ENCODE measurements at places on chromosomes 16 and 17.

DNA sequence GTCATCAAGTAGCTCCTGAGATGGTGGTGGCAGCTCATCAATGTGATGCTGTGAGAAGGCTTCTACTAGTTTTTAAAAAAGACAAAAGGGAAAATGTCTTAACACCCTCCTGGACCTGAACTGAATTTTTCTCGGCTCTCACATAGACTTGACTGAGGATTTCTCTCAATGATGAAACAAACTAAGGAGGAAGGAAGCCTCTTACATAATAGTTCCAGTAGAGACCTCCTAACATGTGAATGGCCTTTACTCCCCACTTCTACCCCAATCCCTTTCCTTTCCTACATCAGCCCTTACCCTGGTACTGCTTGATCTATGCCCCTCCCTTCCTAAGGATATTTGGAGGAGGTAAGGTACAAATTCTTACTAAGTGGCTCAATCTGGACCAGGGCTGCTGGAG lies 54.8 kb upstream of the MTMR4 start:
- DNase-seq = no peak

DNA sequence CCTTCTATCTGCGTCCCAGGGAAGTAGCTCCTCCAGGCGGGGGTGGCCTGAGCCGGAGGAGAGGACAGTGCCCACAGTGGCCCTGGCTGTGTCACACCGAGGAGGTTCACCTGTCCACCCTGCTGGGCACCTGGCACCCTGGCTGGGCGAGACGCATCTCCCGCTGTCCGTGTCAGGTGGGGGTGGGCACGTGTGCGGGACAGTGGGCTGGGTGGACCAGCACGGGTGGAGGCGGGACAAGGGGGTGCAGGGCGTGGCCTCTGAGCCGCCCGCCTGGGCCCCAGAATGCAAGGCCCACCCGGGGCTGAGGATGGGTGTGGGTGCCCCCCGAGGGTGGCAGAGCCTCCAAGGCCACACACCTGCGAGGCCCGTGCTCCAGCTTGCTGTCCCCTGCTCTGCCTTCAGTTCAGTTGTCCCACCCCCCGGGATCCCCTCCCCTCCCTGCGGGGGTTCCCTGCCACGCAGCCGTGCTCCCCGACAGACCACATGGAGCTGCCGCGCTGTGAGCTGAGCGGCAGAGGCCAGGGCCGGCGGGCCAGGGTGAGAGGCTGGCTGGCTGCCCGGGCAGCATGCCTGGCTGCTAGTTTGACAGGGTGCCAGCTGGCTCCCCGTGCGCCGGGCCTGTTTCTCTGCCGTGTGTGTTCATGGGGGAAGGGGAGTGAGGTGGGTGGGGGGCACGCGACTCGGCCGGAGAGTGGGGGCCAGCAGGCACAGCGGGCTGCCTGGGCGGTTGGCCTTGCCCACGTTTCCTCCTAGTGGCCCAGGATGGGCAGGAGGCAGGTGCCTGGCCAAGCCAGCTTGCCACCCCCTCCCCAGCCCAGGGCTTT lies 33.9 kb downstream of the BAHCC1 start:
- DNase-seq = no peak

DNA sequence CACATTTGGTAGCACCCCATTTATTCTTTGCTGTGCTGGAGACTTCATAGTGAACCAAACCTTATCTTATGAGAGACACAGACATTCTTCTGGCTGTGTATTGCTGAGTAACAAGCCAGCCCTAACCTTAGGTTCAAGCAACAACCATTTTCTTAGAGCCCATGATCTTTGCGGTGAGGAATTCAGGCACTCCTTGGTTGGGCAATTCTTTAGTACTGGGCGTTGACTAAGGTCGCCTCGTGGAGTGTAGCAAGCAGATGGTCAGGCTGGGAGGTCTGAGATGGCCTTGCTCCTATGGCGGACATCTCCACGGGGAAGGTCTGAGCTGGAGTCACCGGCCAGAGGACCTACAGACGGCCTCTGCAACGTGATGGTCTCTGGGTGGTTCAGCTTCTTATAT lies 43.1 kb downstream of the ARSG start:
- no peak for DNase-seq

GRCh38 chr16:57307365-57307764 lies 22.9 kb upstream of the PLLP start:
- DNase-seq = no peak

DNA sequence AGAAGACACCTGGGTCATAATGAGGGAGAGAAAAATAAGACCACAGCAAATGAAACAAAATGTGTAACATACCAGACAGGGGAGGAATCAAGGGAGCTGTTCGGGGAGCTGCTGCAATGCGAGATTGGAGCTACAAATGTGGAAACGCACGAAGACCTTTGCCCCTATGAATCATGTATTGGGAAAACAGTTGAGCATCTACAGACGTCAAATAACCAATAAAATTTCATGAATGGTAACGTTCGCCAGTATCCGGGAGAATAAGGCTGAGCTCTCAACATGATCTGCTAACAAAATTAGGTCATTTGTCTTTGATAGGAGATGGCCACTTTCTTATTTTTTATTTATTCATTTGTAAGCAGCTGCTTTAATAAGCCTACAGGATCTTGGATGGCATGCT lies 486.2 kb upstream of the RBFOX1 start:
- DNase-seq = no peak

DNA sequence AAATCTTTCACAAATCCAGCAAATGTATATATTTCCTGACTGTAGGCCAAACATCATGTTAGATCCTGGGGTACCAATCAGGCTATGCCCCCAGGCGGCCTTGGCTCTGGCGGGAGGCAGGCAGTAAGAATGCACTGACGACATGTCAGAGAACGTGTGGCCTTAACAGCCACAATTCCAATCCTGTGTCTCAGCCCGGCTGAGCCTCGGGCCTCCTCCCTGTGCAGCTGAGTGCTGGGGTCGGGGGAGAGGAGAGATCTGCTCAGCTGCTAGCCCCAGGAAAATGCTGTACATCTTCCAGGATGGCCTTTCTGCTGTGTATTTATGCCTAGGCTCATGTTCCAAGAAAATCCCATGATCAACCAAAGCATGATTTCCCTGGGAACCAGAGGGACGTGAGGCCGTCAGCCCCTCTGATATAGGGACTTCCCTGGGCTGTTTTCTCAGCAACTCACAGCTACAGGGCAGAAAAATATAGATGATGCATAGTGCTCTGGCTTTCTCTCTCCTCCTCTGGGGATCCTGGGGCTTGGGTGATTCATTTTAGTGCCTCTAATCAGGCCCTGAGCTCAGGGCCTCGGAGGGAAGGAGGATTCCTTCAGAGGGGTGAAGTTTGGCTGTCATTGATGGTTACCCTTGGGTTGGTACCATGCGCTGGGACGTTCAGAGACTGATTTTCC lies 604.0 kb downstream of the HS3ST4 start:
- no peak for DNase-seq

- no peak for DNase-seq
Observed at GRCh38 chr16:88693420-88694177, 7.3 kb upstream of the SNAI3 start.

GRCh38 chr17:76419576-76420260 lies 33.2 kb downstream of the UBE2O start:
- DNase-seq = no peak

DNA sequence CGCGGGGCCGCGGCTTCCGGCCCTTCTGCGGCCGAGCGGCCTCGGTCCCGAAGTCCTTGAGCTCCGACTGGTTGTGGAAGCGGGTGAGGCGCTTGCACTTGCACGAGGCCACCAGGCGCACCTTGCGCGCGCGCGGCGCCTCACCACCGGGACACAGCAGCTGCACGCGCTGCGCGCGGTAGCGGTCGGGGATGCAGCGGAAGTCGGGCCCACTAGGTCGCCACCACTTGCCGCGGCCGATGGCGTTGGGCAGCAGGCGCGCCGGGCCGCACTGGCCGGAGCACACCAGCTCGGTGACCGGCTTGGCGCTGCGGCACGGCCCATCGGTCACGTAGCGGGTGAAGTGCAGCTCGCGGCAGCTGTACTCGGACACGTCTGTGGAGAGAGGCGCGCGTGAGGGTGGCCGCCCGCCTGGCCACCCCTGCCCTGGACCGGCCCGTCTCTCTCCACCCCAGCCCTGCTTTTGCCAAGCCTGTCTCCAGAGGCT lies 3.2 kb downstream of the SOST start:
- no peak for DNase-seq

GRCh38 chr17:76382351-76382802 lies 2.0 kb upstream of the SPHK1 start:
- DNase-seq = no peak

DNA sequence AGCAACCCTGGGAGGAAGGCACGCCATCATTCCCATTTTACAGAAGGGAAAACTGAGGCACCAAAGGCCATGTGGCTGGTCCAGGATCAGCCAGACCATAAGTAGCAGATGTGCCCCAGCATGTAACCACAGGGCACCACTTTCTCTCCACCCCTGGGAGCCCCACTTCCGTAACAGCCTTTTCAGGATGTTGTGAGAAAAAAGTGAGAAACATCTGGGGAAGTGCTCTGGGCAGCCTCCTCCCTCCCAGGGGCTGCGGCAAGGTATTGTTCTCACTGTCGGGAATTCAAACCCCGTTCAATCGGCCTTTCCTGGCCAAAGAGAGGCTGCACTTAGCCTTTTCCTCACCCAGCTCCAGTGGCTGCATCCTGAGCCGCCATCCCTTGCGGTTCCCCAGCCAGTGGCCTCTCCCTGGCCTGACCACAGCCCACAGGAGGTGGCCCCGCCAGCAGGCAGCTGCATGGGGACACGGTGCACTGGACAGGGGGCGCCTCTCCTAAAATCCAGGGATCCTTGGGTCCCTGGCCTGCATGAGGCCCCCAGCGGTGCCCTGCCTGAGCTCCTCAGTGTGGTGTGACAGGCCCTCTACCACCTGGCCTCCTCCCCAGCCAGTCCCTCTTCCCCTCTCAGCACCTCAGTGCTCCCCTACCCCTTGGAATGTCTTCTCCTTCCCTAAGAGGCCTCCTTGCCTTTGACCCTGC lies 5.7 kb upstream of the CDH5 start:
- no peak for DNase-seq

- no peak for DNase-seq
Observed at GRCh38 chr17:35768797-35769196, 8.1 kb downstream of the C17orf50 start.

GRCh38 chr17:32928586-32929535 lies 908 bp downstream of the TMEM98 start:
- DNase-seq = no peak

DNA sequence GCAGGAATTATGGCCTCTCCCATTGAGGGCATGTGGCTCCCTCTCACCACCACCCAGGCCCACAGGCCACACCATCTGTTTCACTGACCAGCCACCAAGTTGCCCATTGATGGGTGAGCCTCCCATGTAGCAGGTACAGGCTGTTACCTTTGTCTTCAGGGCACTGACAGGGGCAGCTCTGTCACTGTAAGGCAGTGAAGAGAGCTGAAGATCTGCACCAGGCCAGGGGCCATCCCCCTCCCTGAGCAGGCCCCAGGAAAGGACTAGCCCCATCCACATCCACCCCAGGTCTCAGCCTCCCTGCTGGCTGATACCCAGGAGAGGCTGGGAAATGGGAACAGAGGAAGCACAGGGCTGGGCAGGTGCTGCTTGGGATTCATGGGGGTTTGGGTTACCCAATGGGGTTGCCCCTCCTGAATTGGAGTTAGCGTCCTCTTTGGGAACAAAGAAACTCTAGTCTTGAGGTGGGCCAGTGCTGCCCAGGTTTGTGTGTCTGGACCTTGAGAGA lies 1691.4 kb downstream of the TP53TG3F start:
- DNase-seq = no peak

- DNase-seq = no peak
Observed at GRCh38 chr17:17235212-17236174, 1.5 kb downstream of the FLCN start.

- no peak for DNase-seq
Observed at GRCh38 chr17:37060094-37060493, 111.3 kb downstream of the AATF start.

DNA sequence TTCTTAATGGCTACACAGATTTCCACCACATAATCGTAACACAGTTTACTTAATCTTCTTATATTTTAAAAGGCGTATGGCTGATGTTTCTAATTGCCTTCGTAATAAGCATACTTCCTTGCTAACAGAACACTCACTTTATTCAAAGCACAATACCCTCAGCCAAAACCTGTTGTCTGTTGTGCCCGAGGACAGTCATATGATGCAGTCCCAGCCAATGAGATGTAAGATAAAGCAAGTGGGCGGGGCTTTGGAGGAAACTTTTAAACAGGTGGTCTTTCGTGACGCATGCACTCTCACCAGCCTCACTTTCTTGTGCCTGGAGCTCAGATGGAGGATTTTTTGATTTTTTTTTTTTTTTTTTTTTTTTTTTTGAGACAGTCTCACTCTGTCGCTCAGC lies 174.1 kb downstream of the ZFHX3 start:
- DNase-seq = no peak

DNA sequence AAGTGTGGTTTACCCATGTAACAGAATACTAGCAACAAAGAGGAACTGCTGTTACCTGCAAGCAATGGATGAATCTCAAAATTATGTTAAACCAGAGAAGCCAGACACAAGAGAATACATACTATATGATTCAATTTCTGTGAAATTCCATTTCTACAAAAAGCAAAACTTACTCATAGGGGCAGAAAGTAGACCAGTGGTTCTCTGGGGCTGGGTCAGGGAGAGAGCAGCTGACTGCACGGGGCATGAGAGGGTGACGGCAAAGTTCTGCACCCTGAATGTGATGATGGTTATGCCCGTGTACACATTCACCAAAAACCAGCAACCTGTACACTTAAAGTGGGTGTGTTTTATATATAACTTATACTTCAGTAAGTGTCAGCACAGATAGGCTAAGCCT lies 3.1 kb downstream of the ZNF843 start:
- no peak for DNase-seq

GRCh38 chr16:74766729-74767128 lies 7.9 kb downstream of the FA2H start:
- no peak for DNase-seq

DNA sequence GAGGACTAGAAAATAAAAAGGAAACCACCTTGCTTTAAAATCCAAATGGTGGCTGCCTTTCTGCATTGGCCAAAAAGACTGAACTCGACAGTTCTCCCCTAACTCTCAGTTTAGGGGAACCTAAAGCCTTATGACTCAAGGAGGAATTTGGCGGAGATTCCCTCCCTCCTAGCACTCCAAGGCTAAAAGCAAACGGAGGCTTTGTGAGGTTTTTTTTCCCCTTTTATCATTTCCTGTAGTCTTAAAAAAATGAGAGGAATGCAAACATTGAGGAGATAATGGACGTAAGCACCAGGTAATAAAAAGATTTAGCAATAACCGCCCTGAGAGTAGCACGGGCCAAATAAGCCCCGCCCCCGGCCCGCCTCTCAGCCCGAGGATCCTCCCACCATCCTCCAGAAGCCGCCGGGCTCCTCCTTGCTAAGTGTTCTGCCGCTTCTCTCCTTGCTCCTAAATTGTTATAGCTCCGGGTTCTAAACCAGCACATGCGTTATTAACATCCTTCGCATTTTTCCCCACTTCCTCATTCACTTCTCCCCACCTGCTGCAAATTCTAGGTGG lies 5.8 kb upstream of the KIFC3 start:
- peak; percentile 34 for DNase-seq

DNA sequence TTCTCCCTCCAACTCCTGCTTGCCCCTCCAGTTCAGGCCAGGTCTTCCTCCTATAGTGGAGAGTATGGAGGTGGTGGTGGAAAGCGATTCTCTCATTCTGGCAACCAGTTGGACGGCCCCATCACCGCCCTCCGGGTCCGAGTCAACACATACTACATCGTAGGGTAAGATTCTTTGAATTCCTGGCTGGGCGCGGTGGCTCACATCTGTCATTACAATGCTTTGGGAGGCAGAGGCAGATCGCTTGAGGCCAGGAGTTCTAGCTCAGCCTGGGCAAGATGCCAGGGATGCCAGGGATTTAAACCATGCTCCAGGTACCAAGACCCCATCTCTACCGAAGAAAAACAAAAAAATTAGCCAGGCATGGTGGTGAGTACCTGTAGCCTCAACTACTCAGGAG lies 1.4 kb downstream of the ZG16 start:
- no peak for DNase-seq

- DNase-seq = no peak
Observed at GRCh38 chr17:50211249-50212120, 10.1 kb upstream of the COL1A1 start.
